Activated CD4-positive, alpha-beta T cell treated with anti-CD3 and anti-CD28 coated beads, Interleukin-2, amount 10 ng/mL, durations not matched to agents 7 days and 5 days (primary cell): ENCODE measurements at places on chromosomes 11 and 22.

GRCh38 chr11:36373016-36374010 lies 77.2 kb downstream of the PRR5L start:
- no peak overlapping the region for H3K4me3 ChIP-seq
- H3K27me3 ChIP-seq, result peaks cover 75% of the 10 kb centered on the region
- no peak for DNase-seq
- peaks cover 28% of the 10 kb centered on the region for H3K4me1 ChIP-seq
- no peak overlapping the region for H3K27ac ChIP-seq

GRCh38 chr22:50072167-50072555 lies 13.1 kb downstream of the MLC1 start:
- H3K27ac ChIP-seq, result no peak overlapping the region
- DNase-seq, result no peak
- no peaks in the 10 kb centered on the region for H3K4me1 ChIP-seq
- no peaks in the 10 kb centered on the region for H3K36me3 ChIP-seq

DNA sequence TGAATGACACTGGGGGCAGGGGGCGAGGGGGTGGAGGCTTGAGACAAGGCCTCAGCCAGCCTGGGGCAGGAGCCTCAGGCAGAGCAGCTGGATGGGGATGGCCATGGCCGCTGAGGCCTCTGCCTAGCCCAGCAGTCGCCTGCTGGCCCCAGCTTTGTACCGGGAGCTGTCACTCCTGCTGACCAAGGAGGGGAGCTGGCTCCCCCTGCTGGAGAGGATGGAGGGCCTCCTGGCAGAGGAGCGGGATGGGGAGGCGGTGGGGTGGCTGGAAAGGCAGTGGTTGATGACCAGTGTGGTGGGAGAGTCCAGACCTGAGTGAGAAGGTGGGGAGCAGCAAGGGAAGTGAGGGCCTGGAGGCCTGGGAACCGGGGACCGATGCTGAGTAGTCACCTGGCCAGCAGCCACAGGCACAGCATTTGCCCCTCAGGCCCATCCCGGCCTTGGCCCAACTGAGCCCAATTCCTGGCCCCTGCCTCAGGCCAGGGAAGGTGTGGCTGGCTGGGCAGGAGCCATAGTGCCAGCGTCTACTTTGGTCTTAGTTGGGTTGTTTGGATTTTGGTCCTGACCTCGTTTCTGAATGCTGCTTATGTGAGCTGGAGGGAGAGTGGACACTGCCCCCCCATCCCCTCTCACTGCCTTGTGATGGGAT lies 6.0 kb upstream of the SUSD2 start:
- H3K36me3 ChIP-seq, result peaks cover 15% of the 10 kb centered on the region
- H3K27me3 ChIP-seq, result no peaks in the 10 kb centered on the region
- no peak overlapping the region for H3K4me3 ChIP-seq

- peaks cover 8% of the 10 kb centered on the region for H3K4me1 ChIP-seq
- H3K27me3 ChIP-seq, result no peaks in the 10 kb centered on the region
- no peak for DNase-seq
- H3K27ac ChIP-seq, result no peak overlapping the region
- H3K4me3 ChIP-seq, result no peak overlapping the region
These were observed 29.0 kb downstream of the TIMP3 start for GRCh38 chr22:32830473-32830872.
